ENCODE measurements at places on chromosomes 6 and 20.

- no peak for DNase-seq
Measured at GRCh38 chr6:24838081-24838480, 39.4 kb upstream of the ARMH2 start.

GRCh38 chr6:156659822-156660198 lies 117.4 kb upstream of the ARID1B start:
- DNase-seq = no peak

- no peak for DNase-seq
Measured at GRCh38 chr6:83273596-83273995, 80.4 kb downstream of the RWDD2A start.

DNA sequence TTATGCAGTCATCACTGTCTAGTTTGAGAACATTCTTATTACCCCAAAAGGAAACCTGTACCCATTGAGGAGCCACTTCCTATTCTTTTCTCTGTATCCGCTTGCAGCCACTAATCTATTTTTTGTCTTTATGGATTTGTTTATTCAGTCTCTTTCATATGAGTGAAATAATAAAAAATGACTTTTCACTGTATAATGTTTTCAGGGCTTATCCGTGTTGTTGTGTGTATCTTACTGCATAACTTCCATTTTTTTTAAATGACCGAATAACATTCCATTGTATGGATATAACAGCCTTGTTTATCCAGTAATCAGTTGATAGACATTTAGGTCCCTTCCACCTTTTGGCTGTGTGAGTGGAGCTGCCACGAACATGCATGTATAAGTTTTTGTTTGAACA lies 86.6 kb downstream of the ZFAND3 start:
- no peak for DNase-seq

All from AG09319 (cell line).